Activated CD4-positive, alpha-beta memory T cell treated with anti-CD3 and anti-CD28 coated beads, Interleukin-2, amount 10 ng/mL, durations not matched to agents 7 days and 5 days (primary cell): ENCODE measurements at places on chromosomes 16 and 17.

DNA sequence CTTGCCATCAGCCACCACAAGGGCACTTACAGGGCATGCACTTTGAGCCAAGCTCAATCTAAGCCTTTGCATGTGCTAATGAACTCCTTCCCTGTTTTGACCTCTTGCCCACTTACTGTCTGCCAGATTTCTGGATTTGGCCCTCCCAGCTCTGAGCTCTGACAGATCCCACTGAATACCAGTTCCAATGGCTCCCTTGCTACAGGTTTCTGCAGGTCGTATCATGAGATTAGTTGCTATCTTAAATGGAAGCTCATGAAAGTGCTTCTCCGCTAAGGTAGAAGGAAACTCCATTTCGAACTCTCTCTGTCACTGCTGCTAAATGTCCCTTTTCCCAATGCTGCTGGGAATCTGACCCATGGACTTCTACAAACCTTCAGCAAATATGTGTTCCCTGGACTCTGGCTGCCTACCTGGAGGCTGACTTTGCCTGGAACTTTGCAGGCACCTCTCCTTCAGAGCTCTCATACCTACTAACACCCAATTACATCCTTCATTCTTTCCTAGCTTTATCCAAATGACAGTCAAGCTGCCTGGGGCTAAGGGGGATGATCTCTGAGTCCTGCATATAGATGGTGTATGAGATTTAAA, 23.5 kb upstream of the TOB1 start:
- H3K27me3 ChIP-seq = peaks cover 9% of the 10 kb centered on the region
- H3K4me1 ChIP-seq = peaks cover 27% of the 10 kb centered on the region
- no peak for DNase-seq

- no peak overlapping the region for H3K4me3 ChIP-seq
- DNase-seq = no peak
- H3K27ac ChIP-seq = no peak overlapping the region
- no peaks in the 10 kb centered on the region for H3K4me1 ChIP-seq
- peaks cover 7% of the 10 kb centered on the region for H3K27me3 ChIP-seq
Observed at GRCh38 chr17:76917829-76918228, 49.6 kb downstream of the MGAT5B start.

GRCh38 chr17:57916925-57917858, 38.0 kb downstream of the CUEDC1 start:
- H3K4me3 ChIP-seq = no peak overlapping the region
- H3K27ac ChIP-seq = no peak overlapping the region
- no peak for DNase-seq
- no peaks in the 10 kb centered on the region for H3K36me3 ChIP-seq
- peaks cover 10% of the 10 kb centered on the region for H3K27me3 ChIP-seq

GRCh38 chr16:17367923-17368322, 102.8 kb downstream of the XYLT1 start:
- no peaks in the 10 kb centered on the region for H3K27me3 ChIP-seq
- no peak for DNase-seq
- H3K27ac ChIP-seq = peak overlapping the region; percentile 99
- peaks cover 39% of the 10 kb centered on the region for H3K36me3 ChIP-seq

DNA sequence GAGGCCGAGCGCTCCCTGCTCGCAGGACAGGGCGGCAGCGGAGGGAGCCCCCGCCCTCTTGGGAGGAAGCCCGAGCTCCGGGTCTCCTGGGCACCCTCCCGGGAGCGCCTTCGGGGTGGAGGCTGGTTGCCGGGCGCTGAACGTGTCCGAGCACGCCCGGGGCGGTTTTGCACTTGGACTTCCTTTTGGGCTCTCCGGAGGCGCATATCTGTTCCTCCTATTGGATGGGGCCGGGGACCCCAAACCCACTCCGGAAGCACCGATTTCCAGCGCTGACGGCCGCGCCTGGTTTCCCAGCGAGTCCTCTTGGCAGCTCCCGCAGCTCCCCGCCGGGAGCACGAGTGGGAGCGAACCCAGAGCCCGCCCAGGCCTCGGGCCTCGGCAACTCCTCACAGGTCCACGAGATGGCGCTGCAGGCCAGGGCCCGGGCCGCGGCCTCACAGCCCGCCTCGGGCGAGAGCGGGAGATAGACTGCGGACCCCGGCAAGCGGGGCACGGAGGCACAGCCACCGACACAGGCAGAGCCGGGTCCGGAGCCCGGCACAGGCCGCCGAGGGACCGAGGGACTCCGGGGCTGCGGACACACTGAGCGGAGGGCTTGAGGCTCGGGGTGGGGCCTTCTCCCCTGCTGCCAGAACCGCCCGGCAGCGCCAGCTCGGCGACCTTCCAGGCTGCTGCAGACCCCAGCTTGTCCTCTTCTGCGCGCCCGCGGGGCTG, 12.7 kb downstream of the TBX2 start:
- no peak overlapping the region for H3K27ac ChIP-seq
- H3K4me3 ChIP-seq = peak overlapping the region; percentile 60
- DNase-seq = peak; percentile 79
- H3K27me3 ChIP-seq = peaks cover 46% of the 10 kb centered on the region

DNA sequence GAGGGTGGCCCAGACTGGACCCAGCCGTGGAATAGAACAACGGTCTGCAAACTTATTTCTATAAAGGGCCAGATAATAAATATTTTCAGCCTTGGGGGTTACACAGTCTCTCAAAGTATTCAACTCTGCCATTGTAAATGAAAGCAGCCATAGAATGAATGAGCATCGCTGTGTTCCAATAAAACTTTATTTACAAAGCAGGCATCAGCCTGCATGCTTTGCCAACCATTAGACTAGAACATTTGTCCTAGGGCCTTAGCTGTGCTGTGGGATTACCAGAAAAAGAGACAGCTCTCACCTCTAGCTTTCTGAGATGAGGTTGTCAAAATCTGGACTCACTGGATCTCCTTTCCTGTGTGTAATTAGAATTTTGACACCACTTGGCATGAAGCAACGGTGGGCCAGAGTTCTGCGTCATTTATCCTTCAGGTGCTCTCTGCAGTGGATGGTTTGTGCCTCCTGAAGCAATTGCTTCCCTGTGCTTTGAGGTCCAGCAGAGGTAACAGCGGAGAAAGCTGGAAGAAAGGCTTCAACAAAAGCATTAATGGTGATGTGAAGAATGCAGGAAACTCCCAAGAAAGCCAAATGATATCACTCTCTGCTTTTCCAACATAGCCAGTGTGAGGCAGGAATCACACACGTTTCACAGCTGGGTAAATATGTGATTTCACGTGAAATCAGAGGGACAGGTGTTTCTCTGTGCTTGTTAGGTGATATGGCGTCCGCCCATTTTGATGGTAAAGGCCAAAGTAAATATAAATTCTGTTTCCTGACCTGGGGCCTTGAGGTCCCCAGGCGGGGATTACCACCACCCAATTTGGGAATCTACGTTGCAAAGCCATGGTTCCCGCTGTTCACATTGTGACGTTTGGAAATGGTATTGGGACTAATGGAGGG, 148.4 kb downstream of the PITPNC1 start:
- peaks cover 3% of the 10 kb centered on the region for H3K4me1 ChIP-seq
- DNase-seq = no peak
- no peaks in the 10 kb centered on the region for H3K27me3 ChIP-seq
- no peak overlapping the region for H3K4me3 ChIP-seq

DNA sequence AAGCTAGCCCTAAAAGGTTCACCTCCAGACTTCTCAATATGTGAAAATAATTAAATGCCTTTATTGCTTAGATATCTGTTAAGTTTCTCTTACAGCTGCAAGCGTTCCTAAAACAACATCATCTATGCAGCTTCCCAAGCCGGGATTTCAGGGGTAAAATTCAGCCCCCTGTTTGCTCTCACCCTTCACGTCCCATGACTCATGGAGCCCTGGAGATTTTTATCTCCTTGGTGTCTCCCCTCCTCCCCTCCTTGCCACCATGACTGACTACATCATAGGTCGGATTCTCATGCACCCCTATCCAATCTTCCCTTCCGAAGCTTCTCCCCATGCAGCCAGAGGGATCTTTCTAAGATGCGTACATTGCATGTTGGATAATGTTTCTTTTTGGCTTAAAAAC, 21.0 kb upstream of the CACNG4 start:
- no peak overlapping the region for H3K4me3 ChIP-seq
- no peaks in the 10 kb centered on the region for H3K36me3 ChIP-seq
- no peak for DNase-seq
- no peak overlapping the region for H3K27ac ChIP-seq
- peaks cover 4% of the 10 kb centered on the region for H3K4me1 ChIP-seq
- peaks cover 60% of the 10 kb centered on the region for H3K27me3 ChIP-seq

- DNase-seq = no peak
- no peaks in the 10 kb centered on the region for H3K36me3 ChIP-seq
- H3K27me3 ChIP-seq = no peaks in the 10 kb centered on the region
- H3K4me3 ChIP-seq = no peak overlapping the region
Observed at GRCh38 chr17:71995590-71995989, 125.2 kb upstream of the SOX9 start.

DNA sequence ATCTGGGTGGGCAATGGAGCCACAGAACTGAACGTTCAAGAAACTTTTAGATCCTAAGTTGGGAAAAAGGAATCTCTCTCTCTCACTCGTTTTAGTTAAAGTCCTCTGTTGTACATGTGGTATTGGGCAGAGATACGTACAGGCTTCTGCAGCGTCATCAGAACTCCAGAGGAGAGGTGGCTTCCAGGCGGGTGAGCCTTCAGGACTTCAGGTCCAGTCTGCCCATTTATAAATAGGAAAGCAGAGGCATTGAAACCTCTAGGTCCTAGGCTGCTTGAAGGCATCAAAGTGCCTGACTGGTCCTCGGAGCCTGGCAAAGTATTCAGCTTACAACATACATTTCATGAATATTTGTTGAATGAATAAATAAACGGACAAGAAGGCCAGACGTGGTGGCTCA, 8.1 kb upstream of the TNFRSF13B start:
- peaks cover 2% of the 10 kb centered on the region for H3K27me3 ChIP-seq
- H3K4me1 ChIP-seq = peaks cover 32% of the 10 kb centered on the region
- DNase-seq = no peak
- no peak overlapping the region for H3K4me3 ChIP-seq
- no peak overlapping the region for H3K27ac ChIP-seq
- H3K36me3 ChIP-seq = no peaks in the 10 kb centered on the region

DNA sequence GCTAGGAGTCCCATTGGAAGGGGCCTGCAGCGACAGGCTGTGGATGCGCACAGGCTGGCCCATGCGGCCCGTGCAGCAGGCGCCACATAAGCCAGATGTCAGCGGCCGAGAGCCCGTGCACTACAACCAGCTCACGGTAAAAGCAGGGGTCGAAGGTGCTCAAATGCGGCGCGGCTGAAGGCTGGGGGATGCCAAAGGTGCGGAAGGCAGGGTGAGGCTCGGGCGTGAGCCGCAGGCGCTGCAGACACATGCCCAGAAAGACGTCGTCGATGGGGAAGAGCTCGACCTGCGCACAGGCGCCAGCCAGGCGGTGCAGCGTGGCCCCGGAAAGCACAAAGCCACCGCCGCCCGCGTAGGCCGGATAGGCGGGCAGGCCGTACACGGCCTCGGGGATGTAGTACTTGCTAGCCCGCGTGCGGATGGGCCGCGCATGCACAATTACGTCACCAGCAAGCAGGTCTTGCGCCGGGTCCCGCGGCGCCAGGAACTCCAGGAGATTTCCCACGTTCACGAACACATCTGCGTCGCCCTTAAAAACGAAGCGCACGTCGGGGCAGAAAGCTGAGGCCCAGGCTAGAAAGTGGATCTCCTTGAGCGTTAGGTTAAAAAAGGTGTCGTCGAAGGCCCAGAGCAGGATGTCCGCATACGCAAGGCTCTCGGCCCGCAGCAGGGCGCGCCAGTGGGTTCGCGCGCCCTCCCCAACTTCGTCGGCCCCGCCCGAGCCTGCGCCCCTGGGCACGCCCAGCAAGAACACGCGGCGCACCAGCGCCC, 1.3 kb downstream of the B3GNT9 start:
- H3K36me3 ChIP-seq = peaks cover 44% of the 10 kb centered on the region
- H3K4me3 ChIP-seq = peak overlapping the region; percentile 43
- H3K4me1 ChIP-seq = peaks cover 35% of the 10 kb centered on the region
- DNase-seq = no peak
- no peaks in the 10 kb centered on the region for H3K27me3 ChIP-seq
- no peak overlapping the region for H3K27ac ChIP-seq

DNA sequence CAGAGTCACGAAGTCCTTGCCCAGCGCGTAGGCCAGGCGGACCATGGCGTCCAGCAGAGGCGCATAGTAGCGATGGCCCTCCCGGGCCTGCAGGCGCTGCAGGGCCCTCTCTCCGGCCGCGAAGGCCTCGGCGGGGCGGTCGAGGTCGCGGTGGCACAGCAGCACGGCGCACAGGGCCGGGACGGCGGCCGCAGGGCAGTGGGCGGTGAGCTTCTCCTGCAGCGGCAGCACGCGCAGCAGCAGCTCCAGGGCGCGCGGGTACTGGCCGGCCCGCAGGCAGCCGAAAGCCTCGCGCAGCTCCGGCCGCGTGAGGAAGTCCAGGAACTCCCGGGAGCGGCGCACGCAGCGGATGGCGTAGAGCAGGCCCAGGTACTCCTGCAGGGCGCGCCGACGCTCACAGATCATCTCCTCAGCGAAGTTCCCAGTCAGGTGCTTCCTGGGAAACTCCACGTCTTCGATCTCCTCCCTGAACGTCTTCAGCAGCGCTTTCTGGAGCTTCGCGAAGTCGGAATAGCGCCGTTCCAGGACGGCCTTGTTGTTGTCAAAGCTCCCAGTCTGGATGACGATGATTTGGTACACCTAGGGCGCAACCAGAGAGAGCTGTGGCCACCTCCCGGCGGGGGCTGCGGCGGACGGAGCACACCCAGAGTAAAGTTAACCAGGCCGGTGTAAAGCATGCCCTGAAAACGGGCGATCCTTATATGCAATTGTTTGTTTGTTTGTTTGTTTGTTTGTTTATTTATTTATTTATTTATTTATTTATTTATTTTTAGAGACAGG, 7.4 kb downstream of the SNX20 start:
- H3K36me3 ChIP-seq = peaks cover 95% of the 10 kb centered on the region
- no peaks in the 10 kb centered on the region for H3K27me3 ChIP-seq
- no peak overlapping the region for H3K27ac ChIP-seq
- no peak overlapping the region for H3K4me3 ChIP-seq
- H3K4me1 ChIP-seq = peaks cover 49% of the 10 kb centered on the region
- no peak for DNase-seq

DNA sequence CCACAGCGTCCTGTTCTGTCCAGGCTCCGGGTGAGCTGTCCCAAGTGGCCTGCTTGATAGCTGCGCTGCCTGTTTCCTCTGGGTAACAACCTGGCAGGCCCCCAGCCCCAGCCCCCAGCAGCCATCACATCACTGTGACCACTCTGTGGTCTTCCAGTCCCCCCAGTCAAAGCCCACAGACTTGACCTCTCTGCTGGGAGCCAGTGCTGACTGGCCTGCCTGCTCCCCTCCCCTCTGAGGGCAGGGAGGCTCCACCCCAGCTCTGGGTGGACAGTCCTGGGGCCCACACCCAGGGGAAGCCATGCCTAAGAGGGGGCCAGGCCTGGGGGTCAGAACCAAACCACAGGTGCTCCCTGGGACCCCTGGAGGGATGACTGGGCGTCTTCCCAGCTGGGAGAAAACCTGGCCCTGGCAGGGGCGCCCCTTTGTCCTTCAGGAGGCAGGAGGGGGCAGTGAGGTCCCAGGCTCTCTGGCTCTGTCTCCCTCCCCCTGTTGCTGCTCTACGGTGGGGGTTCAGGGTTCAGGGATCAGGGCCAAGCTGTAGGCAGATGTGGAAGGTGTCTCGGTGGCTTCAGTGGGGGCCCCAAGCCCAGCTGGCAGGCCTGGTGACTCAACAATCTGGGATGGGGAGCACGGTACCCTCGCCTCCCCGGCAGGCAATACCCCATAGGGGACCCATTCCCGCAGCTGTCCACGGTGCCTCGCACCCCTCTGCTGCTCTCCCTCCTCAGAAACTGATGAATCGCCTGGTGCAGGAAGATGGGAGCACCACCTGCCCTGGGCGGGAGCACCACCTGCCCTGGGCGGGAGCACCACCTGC, 1.8 kb upstream of the SLC16A3 start:
- DNase-seq = no peak
- H3K4me1 ChIP-seq = peaks cover 15% of the 10 kb centered on the region
- peak overlapping the region; percentile 90 for H3K27ac ChIP-seq
- no peaks in the 10 kb centered on the region for H3K27me3 ChIP-seq
